Activated effector memory CD4-positive, alpha-beta T cell treated with Interleukin-2 at 50 U/mL for 16 hours (primary cell): ENCODE measurements at places on chromosomes 6 and 20.

DNA sequence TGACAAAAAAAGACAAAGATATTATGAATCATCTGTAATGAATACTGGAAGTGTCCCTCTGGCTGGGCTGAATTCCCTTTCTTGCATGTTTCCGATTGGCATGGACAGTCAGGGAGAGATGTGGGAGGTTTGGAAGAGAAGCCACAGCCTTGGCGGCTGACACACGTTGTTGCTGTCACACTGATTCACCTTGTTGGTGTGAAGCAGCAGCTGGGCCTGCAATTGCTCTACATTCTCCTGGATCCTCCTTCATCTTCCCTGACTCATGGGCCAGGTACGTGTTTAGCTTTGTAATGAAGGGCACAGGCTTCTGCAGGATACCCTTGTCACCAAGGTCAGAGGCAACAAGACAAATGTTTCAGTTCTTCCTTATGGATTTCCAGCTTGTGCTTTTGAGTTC is 13.4 kb upstream of the SMIM8 start:
- no peak for DNase-seq

DNA sequence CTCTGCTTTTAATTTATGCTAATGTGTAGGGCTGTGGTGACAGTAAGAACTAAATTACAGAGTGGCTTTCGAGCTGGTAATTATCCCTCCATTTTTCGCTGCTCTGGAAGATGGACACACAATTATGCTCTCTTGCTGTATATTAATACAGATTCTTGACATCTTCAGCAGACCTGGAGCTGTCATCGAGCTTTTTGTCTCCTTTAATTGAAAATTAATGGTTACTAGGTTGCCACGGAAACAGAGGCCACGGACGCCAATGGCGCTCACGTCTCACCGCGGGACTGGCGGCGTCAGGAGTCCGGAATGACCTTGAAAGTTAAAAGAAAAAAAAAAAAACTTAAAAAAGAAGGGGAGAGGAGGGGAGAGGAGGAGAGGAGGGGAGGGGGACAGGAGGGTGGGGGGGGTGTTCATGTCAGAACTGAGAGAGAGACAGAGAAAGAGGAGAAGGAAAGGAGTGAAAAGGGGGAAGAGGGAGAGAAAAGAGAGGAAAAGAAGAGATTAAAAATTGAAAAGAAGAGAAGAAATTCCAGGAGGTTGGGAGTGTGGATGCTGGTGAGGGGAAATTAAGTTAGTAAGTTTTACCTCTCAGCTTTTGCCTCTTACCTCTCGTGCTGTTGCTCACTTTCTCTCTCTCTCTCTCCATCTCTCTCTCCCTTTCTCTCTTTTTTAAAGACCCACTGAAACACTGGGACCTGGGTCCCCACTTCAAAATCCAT is 22.1 kb upstream of the FOXP4 start:
- DNase-seq, result no peak

- DNase-seq, result no peak
Measured at GRCh38 chr6:156852147-156852857, 75.1 kb downstream of the ARID1B start.

DNA sequence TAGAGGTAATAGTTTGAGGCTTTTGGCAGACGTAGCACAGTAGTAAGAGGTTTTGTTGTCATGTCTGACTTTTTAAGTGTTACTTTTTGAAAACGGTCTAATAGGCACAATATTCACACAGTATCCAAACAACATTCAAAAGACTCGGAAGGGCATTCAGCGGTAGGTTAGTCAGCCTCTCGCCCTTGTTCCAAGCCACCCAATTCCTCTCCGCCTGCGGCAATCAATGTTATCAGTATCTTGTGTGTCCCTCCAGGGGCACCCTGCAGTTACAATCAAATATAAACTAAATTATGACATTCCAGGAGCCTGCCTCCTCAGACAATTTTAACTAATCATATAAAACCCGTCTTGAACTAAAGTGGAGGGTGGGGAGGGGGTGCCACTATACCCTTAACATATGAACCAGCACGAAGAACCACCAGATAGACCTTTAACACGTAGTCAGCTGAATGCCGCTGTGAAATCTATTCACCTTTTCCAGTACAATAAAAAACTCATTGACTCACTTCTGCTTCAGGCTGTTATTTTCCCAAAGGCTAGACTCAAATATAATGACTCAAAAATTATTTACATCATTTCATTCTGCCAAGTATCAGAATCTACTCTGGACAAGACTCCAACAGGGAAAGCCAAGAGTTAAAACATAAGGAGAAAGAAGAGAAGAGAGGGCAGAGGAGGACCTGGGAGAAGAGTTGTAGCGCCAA is 1.6 kb downstream of the TENT5A start:
- DNase-seq, result no peak
